ENCODE measurements at places on chromosomes 7 and 10.

DNA sequence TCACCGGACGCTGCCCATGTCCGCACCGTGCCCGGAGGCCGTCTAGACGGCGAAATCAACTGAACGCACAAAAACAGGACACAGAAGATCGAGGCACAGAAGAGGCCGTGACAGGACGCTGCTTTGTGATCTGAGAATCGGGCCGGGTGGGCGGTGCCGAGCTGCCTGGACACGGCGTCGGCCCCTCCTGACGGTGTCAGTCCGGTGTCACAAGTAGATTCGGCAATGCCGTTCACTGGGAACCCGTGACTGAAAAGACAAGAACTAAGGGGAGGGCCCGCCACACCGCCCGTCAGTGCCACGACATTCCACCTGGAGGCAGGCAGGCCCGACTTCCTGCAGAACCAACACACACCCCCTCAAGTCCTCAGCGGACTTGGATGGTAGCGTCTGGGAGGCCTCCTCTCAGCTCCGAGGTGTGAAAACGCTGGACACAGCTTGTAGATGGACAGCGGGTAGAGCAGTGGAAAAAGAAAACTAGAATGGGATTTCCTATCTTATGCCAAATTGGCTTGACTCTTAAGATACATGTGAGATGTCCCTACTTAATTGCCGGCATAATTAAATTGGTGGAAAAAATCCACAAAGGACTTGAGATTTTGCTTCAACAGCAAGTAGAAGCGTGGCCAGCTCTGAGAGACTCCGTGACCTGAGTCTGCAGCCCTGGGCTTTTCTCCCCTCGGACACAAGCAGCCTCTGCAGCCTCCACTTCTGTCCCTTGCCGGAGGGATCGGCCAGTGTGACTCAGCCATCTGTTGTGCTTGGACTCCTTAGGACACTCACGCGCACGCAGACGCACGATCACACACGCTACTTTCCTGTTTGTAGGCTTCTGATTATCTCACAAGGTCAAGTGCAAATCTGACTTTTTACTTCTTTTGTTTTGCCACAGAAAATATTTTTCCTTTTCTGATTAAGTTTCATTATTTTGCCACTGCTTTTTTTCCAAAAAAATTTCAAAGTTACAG is 269.0 kb downstream of the DIP2C start:
- DNase-seq: no peak

DNA sequence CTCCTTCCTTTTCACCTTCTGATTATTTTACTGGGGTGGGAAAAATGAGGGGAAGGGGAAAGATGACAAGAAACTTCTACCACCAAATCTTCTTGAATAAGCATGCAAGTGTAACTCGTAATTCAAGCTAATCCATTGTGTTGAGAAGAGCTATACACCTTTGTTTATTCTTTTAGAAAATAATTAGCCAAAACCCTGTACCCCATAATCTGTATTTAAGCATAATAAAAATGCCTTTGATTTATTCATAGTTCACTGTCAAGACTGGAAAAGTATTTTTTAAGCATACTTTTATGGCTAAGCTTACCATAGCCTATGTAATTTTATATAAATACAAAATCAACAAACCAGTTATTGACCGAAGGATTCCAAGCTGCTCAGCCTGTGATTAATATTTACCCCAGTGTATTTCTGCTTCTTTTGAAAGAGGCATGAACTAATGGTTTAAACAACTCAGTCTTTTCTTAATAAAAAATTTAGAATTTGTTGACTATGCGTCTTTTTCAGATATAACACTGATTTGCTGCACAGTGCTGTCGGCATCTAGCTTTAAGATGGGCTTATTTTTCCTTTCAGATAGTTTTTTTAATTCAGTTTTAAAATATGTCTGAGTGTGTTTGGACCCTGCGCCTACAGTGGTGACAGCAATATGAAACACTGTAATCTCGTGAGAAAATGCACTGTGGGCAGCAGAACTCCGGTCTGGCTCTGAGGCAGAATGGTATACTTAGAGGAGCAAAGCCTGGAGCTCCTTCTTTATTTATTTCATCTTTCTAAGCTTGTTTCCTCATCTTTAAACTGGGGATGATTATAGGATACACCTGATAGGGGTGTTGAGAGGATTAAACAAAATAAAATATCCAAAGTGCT is 238.8 kb upstream of the LRGUK start:
- no peak for DNase-seq

DNA sequence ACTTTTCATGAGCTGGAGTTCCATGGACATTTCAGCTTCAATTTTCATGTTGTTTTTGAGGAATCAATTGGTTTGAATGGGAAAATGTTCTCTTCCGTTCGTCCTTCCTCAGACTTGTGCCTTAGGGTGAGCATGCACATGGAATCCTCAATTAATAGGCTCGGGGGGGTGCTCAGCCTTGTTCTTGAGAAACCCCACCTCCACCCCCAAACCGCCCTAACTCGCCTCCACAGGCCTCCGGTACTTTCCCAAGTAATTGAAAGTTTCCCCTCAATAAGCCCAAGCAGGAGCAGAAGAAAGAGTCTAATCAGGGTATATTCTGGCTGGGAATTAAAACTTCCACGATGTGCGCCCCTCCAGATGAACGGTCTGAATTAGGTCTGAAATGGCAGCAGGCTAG is 945.2 kb downstream of the GRID1 start:
- DNase-seq: no peak

DNA sequence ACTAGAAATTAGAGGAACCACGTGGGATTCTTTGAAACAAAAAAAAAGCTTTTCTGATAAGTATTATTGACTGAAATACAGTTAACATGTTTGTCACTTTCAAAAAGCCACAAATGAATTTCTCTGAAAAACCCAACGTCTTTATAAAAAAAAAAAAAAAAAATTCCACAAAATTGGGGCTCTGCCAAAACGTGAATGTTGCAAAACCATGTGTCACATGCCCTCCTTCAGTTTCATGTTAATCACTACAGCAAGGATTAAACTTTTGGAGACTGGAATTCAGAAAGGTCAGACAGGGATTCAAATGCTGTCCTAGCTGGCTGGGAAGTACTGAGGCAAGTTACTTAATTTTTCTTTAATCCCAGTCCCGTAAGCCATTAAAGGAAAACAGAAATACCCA is 278.0 kb upstream of the KLF14 start:
- DNase-seq: no peak

GRCh38 chr10:131694168-131694780 is 206.5 kb upstream of the PPP2R2D start:
- DNase-seq: no peak

DNA sequence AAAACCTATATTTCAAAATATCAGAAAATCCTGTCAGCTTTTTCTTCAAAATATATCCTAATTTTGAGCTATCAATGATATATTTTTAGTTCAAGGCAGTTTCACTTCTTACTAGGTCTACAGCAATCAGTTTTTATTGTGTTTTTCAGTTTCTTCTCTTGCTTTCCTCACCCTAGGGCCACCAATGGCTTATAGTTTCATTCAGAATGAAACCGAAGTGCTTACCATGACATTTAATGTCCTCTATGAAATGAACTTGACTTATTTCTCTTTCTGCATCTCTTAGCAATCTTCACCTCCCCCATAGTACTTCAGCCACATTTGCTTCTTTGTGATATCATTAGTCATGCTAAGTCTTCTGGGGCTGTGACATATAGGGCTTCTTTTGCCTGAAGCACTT is 100.3 kb downstream of the ARL5B start:
- no peak for DNase-seq

DNA sequence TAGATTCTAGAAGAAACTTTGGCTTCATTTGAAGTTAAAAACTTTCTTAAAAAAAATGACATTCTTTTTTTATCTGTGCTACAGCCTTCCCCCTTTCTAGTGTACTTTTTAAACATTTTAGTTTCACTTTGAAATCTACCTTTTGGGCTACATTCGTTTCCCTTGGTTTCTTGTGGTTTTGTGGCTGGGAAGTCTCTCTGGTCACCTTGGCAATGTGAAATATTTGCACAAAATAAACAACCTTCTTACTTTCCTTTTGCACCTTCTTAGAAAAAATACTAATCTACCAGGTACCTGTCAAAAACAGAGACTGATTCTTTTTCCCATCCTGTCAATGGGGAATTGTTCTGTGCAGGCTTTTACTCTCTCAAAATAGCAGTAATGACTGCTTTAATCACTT is 350.2 kb downstream of the GATA3 start:
- no peak for DNase-seq

DNA sequence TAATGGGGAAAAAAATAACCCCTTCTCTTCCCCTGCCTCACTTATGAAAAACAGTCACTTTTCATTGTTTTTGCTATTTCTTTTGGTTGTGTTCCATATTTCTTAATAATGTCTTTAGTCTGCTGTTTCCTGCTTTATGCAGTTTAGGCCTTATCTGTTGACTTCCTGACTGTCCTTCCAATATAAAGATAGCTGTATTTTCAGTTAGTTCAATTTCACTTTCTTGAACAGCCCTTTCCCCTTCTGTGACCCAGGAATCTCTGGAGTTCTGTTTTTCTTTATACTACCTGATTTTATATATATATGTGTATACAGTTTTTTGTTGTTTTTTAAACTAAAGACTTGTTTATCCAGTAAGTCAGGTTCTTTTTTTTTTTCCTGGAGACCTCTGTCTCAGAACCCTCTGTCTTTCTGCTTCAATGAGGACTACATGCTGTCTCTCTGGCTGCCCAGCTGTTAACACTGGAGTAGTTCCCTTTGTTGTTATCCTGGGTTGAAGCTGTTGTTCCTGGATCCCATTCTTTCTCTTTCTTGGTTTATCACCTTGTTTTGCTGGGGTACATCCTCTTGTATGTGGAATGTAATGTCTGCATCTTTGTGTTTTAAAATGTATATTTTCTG is 87.2 kb downstream of the GSDME start:
- DNase-seq: no peak

GRCh38 chr7:138125598-138126111 is 49.4 kb downstream of the AKR1D1 start:
- no peak for DNase-seq

- DNase-seq: no peak
These were observed 19.7 kb upstream of the CCSER2 start for GRCh38 chr10:84308481-84309304.

GRCh38 chr10:123967626-123968243 is 76.1 kb upstream of the CPXM2 start:
- peak; percentile 52 for DNase-seq

DNA sequence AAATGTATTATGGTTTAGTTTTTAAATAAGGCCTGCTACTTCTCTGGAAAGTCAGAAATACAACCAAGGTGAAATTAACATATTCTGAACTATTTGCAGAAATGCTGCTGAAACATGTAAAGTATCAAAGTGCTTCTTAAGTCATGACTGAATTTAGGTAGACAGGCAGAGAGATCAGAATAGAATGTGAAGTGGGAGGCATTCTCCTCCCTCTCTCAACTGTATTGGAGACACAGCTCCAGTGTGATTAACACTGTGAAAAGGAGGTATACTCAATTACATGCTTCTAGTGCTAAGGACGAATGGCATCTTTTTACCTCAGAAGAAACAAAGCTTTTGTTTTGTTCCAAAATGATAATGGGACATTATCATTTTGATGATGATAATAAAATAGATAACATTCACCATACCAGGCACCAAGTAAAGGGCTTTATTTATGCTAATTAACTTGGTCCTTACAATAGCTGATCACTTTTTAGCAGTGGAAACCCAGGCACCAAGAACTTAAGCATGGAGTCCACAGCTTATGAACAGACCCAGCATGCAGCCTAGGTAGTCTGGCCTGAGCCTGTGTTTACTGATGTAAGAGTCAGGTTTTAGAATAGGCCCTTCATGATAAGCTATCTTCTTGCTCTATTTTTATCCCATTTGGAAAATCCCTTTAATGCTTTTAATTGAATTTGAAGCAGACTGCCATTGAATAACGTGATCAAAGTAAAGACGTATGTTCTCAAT is 26.0 kb downstream of the PPP1R9A start:
- DNase-seq: no peak

- DNase-seq: no peak
These were observed 250.9 kb upstream of the TMEM72 start for GRCh38 chr10:44660271-44660670.

- DNase-seq: no peak
These were observed 399.0 kb upstream of the C7orf33 start for GRCh38 chr7:148191391-148192065.

DNA sequence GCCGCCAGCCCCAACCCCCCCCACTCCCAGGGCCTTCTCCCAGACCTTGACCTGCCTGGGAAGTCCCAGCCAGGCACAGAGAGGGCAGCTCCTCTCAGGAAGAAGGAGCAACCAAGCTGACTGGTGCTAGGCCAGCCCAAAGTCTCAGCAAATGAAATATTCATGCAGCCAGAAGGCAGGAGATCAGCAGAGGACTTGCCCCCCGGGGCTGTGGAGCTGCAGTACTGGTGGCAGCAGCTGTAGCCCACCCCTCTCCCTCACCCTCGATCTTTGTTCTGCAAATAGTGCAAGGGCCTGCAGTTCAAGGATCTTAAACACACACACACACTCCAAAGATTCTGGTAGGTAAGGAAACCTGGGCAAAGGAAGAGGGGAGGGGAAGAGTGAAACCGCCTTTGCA is 3.5 kb upstream of the SRRM3 start:
- no peak for DNase-seq

All from right kidney (tissue), 9 donors.